LoVo (cell line): ENCODE measurements at places on chromosomes 5 and 9.

DNA sequence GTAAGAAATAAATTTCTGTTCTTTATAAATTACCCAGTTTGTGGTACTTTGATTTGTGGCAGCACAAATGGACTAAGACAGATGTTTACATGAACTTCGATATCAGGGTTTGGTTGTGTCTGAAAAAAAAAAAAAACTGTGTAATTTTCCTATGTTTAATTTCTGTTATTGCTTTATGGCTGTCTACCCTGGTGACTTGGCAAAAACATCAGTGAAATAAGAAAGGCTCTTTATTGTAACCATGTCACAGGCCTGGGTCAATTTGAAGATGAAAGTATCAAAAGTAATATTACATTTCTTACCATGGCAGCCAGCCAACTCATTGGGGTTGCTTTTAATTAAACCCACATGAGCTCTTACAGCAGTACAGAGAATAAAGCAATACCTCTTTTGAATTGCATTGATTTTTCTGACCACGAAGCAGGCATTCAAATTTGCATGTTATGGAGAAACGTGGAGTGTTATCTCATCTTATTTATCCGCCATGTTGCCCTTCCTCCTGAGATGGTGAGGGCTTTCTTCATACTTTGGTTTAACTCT is 20.6 kb upstream of the SV2C start:
- DNase-seq, result no peak

- no peak for DNase-seq
Measured at GRCh38 chr5:157747173-157747740, 3.7 kb downstream of the LSM11 start.

GRCh38 chr5:68333649-68334552 is 118.3 kb downstream of the PIK3R1 start:
- DNase-seq, result peak; percentile 63

- DNase-seq, result no peak
Measured at GRCh38 chr5:177603631-177604030, 3.7 kb downstream of the B4GALT7 start.

GRCh38 chr5:62661126-62661525 is 82.5 kb downstream of the LRRC70 start:
- no peak for DNase-seq

GRCh38 chr9:130240410-130241197 is 25.0 kb upstream of the HMCN2 start:
- DNase-seq, result peak; percentile 44
